ENCODE measurements at places on chromosomes 12 and 14.

- DNase-seq: peak; percentile 30
These were observed 23.5 kb downstream of the FGF23 start for GRCh38 chr12:4356041-4356327.

GRCh38 chr14:69712599-69713088, 54.3 kb upstream of the SRSF5 start:
- no peak for DNase-seq

- no peak for DNase-seq
These were observed 32.6 kb downstream of the RAD52 start for GRCh38 chr12:916712-917445.

GRCh38 chr14:94499673-94500072, 9.6 kb downstream of the SERPINA12 start:
- DNase-seq: no peak

- DNase-seq: no peak
These were observed 294.2 kb downstream of the MED13L start for GRCh38 chr12:115983226-115983798.

GRCh38 chr12:27178723-27179399, 65.2 kb upstream of the STK38L start:
- DNase-seq: no peak

DNA sequence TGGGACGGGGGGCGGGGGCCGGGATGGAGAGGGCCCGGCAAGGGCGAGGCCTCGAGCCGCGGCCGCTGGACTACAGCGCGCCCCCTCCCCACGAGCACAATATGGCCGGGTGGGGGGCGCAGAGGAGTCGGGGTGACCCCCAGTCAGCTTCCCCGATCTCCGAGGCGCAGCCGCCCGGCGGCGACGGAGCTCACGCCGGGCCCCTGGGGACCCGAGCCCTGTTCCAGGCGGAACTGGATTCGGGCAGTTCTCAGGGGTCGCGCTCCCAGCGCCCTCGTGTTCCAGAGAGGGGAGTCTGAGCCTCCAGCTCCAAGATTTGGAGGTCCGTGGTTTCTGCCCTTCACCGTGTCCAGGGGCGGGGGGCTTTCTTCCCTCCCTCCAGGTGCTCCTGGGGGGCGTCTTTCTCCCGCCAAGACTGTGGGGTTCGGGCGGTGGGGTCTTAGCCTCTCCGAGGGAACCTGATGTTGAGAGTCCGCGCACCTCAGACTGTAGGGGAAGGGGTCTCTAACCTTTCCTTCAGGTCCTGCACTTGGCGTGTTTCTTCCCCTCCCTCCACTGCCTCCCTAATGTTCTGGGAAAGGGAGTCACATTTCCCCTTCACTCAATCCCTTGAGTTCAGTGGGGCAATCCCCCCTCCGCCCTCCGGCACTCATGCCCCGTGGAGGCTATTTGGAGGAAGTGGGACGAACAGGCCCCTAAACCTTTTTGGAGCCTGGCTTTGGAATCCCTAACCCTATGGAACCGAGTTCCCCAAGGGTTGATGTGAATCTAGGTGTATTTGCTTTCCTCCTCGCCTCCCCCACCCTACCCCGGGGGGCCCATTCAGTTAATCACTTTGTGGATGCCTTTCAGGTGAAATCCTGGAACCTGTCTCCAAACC, 584 bp downstream of the ACVR1B start:
- no peak for DNase-seq

GRCh38 chr14:93346926-93347721, at the start of gene COX8C:
Gene COX8C, plus strand, starts transcription at chr14:93347182. Its CDS starts 87 bp downstream, at chr14:93347269.
- DNase-seq: no peak

GRCh38 chr12:121505513-121505912, 75.3 kb downstream of the KDM2B start:
- no peak for DNase-seq

DNA sequence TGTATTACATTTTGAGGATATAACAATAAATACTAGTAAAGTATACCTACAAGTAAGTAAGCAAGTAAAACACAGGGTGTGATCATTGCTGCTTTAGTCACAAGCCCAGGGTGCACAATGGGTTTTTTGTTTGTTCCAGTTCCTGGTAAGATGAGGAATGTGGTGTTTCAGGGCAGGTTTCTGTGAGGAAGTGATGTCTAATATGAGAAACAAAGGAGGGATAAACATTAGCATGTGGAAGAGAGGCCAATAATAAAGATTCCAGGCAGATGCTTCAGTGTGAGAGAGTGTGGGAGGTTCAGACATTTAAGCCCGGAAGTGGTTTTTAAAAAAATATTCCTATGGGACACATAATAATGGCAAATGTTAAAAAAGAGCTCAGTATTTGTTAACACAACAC, 808.1 kb upstream of the USP15 start:
- DNase-seq: peak; percentile 65

DNA sequence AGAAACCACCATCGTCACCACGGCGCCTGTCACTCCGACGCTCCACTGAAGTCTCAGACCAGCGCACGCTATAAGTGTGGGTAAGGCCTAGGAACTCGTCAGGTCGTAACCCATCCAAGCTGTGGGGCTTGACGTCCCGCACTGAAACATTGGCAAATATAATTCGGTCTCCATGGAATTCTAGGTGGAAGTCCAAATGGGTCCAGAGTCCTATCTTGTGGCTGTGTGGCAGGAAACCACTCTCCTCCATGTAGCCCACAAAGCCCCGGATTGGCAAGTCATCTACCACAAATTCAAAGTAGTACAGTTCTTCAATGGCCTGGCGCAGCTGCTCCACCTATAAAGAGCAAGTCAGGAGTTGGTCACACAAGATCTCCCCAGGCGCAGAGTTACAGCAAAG, 2.3 kb downstream of the TM9SF1 start:
- DNase-seq: no peak

- no peak for DNase-seq
These were observed 938 bp downstream of the RALGAPA1 start for GRCh38 chr14:35808076-35808637.

DNA sequence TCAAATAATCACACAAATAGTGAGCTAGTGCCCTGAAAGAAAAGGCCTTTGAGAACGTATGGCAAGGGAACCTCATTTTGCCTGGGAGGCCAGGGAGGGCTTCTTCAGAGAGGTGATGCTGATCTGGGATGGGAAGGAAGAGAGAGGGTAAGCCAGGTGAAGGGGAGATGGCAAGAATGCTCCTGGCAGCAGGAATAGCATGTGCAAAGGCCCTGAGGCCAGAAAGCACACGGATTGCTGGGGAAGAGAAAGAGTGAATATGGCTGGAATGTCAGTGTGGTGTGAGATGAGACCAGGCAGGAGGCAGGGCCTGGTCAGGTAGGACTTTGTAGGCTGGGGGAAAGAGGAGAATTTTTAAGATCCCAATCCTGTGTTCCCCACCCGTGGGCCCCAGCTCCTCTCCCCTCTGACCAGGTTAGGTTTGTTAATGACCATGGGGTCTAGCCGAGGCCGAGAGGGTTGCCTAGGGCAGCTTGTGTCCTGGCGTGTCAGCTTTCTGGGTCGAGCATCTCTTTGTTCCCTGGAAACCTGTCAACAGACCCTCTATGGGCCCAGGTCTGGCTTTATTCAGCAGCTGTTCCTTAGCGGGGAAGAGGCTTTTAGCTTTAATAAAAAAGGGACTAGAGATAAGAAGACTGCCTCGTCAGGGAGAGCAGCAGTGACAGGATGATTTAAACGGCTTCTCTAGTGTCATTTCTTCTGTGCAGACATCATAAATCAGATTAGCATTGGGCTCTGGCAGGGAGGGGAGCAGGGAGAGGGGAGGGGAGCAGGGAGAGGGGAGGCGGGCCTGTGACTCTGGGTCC, 123.4 kb downstream of the ADCK1 start:
- no peak for DNase-seq

GRCh38 chr12:48907245-48907644, 18.0 kb downstream of the FKBP11 start:
- no peak for DNase-seq

DNA sequence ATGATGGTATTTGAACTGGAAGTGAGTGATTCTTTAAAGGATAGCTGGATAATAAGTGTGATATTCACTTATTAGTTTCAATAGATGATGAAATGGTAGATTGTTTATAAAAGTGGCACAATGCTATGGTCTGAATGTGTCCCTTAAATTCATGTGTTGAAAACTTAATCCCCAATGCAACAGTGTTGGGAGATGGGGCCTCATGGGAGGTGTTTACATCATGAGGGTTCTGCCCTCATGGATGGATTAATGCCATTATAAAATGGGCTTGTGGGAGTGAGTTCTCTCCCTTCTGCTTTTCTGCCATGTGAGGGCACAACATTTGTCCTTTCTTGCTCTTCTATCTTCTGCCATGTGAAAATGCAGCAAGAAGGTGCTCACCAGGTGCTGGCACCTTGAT, 134.0 kb downstream of the SLC38A1 start:
- DNase-seq: no peak

- no peak for DNase-seq
These were observed 51.1 kb downstream of the TMEM260 start for GRCh38 chr14:56630707-56631106.

- no peak for DNase-seq
These were observed 162.5 kb downstream of the SLC38A4 start for GRCh38 chr12:46663318-46663717.

- peak; percentile 45 for DNase-seq
These were observed 64.3 kb downstream of the ANO6 start for GRCh38 chr12:45279931-45280830.

DNA sequence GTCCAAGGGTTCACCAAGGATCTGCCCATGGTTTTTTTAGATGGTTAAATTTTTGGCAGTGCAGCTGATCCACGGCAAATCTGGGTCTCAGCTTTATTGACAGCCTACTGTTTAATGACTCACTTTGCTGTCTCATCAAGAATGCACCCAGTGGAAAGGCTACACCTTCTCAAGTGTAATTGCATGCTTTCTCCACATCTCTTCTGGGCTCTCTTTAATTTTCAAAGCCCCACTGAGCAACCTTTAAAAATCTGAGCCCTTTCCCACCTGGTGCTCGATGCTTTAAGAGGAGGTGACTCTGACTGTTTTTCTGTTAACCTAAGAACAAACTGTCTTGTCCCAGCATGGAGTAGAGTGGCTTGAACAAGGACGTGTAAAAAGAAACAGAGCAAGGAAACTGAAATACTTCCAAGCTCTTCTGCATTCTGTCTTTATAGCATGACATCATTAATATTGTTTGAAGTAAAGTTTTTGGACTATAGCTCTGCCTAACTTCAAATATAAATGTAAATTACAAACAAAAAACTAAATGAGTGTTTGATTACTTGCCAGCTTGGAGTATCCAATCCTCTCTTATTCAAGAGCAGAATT, 214.2 kb upstream of the KRR1 start:
- DNase-seq: peak; percentile 46

DNA sequence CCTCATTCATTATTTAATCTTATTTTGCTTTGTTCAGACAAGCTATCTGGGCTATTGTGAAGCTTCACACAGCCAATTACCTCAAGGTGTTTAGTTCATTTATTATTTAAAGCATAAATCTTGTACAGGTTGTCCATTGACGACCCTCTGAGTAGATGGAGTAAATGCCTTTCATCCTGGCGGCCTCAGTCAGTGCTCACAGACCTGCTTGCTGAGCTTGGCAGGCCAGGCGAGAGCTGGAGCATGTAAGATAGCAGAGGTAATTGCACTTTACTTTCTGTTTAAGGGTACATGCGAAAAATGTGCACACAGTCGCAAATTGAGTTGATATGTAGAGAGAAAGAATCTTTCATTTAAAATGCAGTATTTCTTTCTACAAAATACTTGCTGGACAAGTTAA, 224.4 kb downstream of the NPAS3 start:
- DNase-seq: no peak

DNA sequence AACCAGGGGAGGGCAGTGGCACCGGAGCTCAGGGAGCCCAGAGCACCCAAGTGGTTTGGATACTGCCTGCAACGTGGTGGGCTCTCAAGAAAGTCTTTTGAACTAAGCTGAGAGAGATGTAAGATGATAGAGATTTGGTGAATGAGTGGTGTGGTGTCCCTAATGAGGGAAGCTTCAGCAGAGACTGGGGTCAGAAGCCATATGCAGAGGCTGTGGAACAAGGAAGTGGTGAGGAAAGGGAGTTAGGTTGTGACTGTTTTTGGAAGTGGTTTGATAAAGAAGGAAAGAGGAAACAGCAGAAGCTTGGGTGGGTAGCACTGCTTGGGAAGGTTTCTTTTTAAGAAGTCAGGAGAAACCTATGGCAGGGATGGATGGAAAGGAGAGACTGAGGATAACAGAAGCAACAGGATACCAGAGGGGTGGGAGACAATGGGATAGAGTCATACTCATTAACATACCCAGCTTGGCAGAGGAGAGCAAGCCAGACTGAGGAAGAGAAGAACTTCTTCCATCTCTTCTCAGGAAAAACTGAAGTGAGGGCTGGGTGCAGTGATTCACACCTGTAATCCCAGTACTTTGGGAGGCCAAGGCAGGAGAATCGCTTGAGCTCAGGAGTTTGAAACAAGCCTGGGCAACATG, 24.1 kb downstream of the SLC4A8 start:
- no peak for DNase-seq

DNA sequence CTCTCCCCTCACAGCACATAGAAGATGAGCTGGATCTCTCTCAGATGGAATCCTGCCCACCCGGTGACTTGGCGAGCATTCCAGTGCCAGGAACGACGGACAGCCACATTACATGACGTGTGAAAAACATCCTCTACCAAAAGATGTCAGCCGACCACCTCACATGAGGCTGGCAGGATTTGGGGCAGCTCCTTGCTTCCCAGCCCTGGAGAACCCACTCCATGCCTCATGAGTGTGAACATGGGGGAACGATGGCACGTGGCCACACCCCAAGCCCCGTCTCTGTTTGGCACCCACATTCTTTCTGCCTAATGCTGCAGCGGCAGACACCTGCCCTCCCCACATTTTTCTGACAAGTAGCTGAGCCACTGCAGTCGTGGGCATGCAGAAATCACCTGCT, 202.5 kb downstream of the CALM1 start:
- no peak for DNase-seq

- no peak for DNase-seq
These were observed 52.6 kb downstream of the RASSF8 start for GRCh38 chr12:26011099-26011498.

- no peak for DNase-seq
These were observed 206.0 kb upstream of the MYL2 start for GRCh38 chr12:111126331-111126730.

DNA sequence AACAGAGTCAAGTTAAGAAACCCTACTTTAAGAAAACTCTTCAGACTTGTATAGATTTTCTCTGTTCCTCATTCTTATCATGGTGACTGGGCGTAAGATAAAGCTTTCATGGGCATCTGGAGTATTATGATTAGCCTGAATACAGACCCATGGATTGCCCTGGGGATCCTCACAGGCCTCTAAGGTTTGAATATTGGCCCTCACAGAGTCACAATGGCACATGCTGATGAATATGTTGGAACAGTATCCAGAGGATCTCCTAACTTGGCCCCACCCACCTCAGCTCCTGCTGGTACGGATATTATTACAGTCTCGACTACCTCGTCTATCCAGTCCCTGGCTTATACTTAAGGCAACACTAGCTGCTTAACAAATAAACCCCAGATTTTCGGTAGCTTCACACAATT, 8.1 kb downstream of the OSBPL8 start:
- no peak for DNase-seq
